ENCODE measurements at places on chromosomes 13 and 19.
A peak's percentile ranks its signal among the peaks of the same experiment; 100 is the strongest.

GRCh38 chr13:67341406-67341805 is 111.3 kb upstream of the PCDH9 start:
- peak; percentile 83 for DNase-seq

DNA sequence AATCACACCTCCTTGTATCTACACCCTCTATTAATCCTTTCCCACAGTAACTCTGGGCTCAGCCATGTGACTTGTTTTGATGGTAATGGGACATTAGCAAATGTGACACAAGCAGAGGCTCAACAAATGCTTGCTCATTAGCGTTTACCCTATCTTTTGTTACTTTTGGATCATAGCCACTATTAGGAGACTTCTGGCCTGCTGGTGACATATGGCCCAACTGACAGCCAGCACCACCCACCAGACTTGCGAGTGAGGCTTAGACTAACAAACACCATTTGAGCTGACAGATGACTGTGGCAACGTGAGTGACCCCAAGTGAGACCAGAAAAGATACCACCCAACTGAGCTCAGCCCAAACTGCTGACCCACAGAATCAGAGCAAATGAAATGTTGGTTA is 154.1 kb downstream of the OLFM4 start:
- no peak for DNase-seq

DNA sequence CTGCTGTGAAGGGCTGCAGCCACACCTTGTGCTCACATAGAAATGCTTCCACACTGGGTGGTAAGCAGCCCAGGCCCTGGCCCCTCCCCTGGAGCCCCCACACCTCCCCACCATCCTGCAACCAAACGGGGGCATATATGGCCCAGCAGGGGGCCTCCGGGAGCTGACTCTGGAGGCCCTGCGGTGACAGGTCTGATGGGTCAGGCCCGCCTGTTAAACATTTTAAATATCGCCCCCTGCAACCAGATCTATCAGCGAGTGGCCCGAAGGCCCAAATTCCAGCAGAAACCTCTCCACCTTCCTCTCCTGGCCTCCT is 48.0 kb upstream of the KATNAL1 start:
- no peak for DNase-seq

- no peak for DNase-seq
Measured at GRCh38 chr19:5844456-5845433, 5.2 kb upstream of the FUT6 start.

DNA sequence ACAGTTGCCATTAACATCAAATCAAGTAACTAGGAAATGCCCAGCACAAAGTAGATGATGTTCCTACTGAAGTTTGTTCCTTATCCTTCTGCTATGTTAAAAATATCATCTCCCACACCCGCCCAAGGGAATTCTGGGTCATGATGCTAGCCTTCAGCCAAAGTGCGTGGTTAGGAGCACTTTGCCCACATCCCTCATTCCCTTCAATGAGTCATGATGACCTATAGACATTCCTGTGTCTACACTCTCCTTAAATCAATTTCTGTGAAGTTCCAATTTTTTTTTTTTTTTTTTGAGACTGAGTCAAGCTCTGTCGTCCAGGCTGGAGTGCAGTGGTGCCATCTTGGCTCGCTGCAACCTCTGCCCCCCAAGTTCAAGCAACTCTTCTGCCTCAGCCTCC is 17.0 kb downstream of the RXFP2 start:
- peak; percentile 100 for DNase-seq

DNA sequence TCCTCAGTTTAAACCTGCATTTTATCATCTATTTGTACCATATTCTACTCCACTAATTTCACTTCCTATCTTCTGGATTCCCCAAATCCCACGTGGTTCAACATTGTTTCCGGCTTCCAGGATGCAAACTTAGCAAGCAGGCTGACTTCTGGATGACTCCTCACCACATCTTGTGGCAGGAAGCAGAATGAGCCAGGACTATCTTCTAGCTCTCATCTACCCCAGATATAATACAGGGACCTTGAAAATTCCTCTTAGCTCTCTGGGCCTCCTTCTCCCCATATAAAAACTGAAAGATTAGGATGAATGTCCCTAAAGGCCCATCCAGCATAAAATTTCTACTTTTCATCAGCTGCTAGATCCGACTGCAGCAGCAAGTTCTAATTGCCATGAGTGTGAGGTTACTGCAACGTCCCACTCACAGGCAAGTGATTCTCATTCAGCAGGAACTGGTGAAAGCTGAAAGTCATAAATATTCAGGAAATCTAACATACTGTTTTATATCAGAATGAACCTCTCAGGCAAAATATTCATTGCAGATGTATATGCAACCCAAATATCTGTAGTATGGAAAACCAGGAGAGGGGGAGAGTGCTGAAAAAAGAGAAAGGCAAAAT is 93.4 kb downstream of the KCTD12 start:
- peak; percentile 81 for DNase-seq

DNA sequence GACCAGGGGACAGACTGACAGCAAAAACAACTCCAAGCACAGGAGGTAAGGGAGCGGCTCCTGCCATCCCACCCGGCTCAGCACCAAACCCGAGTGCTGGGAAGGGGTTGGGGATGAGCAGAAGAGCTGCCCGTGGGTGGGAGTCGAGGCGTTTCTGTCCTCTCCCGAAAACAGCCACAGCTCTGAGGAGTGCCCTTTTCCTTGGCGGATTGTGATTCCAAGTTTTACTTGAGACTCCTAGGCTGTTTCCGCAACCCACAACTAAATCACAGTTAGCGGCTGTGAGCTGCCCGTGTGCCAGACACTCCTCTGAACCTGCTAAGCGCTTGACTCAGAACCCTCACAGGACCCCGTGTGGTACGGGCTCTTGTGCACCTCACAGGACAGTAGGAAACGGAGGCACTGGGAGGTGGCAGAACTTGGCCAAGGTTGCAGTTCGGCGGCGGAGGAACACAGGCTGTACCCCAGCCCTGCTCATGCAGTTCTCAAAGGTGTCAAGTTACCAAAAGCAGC is 21.4 kb downstream of the CFAP97D2 start:
- peak; percentile 14 for DNase-seq

DNA sequence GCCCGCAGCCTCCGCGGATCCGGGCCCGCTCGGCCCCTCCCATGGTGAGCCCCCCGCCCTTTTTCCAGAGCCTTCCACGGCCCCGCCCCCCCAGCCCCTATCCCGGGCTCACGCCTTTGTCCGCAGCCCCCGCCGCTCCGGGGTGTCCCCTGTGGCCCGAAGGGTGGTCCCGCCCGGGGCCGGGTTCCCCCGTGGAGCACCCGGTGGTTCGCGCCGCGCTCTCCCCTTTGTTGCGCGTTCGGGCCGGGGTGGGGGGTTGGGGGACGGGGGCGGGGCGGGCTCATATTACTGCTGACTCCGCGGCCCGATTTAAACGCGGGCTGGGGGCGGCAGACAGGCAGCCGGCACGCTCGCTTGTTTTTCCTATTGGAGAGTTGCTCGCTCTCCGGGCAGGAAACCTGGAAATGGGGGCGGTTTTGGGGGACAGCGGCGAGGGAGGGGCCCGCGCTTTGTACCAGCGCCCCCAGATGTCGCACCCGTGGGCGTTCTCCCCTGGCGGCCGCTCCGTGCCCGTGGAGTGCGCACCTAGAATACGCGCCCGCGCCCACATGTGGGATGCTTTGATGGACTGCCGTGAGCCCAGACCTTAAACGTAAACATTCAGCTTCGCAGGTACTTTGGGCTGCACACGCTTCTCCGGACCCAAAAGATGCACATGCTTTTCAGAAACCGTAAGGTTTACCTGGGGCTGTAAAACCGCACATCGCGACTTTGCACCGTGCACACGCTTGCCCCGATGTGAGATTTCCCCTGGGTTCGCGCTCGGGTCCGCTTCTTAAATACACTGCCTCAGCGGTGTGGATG is 699 bp downstream of the PTOV1 start:
- no peak for DNase-seq

GRCh38 chr13:73835138-73835721 is 299.0 kb downstream of the KLF12 start:
- DNase-seq = peak; percentile 59

- DNase-seq = no peak
Measured at GRCh38 chr13:23766283-23766682, 122.9 kb downstream of the MIPEP start.

GRCh38 chr19:3253270-3253669 is 28.8 kb downstream of the CELF5 start:
- peak; percentile 12 for DNase-seq

GRCh38 chr19:35347171-35347929 is at the start of gene FFAR1:
FFAR1 (plus strand) TSS chr19:35347902; CDS start chr19:35351552, 3,650 bp downstream.
- no peak for DNase-seq

Data from fibroblast of mammary gland (primary cell).